Fibroblast of gingiva (primary cell): ENCODE measurements at places on chromosomes 1 and 21.

DNA sequence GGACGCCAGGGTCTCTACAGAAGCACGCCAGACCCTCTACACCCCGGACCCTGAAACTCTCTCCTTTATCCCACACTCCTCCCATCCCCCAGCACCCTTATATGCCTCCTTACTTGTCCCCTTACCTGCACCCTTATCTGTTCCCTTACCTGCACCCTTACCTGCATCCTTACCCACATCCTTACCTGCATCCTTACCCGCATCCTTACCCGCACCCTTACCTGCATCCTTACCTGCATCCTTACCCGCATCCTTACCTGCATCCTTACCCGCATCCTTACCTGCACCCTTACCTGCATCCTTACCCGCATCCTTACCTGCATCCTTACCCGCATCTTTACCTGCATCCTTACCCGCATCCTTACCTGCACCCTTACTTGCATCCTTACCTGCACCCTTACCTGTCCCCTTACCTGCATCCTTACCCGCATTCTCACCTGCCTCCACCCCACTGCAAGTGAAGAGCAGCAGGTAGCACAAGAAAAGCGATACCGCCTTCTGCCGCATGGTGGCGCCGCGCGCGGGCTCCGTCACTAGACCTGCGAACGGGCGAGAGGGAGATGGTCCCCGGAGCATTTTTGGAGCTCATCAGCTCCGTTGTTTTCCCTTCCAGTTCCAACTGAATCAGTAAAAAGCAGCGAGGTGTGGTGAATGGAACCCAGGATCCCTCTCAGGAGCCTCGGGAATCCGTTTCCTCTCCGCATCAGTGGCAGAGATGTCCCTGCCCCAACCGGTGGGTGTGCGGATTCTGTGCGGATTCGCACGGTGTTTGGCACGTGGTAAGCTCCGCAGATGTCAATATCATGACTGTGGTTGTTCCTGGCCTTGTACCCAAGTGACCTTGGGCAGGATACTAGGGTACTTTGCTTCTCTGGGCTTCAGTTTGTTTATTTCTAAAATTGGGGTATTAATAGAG lies 2.9 kb downstream of the IFI6 start:
- DNase-seq = peak; percentile 34

GRCh38 chr1:156493154-156493631 lies 7.4 kb downstream of the MEF2D start:
- no peak for DNase-seq

- DNase-seq = no peak
Observed at GRCh38 chr1:233005703-233006102, 55.3 kb downstream of the NTPCR start.

DNA sequence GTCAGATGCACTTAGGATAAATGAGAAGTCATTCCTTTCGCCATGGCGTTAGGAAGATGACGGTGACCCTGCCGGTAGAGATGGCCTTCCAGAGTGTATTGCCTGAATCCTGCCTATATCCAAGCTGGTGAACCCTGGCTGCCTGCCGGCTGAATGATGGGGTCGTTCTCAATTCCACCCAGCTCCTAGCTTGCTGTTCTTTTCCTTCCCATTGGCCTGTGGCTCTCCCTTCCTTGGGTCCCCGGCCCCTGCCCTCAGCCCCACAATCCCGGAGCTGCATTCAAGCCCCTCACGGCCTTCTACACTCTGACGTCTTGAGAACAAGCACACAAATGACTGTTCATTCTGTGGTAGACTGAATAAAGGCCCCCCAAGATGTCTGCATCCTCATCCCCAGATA lies 28.2 kb upstream of the ZBTB21 start:
- DNase-seq = no peak

DNA sequence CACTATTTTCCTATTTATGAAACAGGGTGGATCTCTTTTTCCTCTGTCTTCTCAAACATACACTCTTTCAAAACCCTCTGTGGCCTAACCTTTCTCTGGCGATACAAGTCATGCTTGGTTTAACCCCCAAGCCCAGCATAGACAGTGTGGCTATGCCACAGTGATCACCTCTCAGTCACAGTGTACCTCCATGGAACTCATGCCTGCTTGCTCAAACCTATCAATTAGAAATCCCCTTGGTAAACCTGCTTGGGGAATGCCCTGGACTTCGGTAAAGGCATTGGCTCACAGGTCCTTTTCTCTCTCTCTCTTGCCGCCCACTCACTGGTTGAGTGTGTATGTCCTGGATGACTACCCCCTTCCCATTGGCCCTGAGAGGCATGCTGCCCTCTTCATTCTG lies 147.5 kb downstream of the CYYR1 start:
- no peak for DNase-seq

GRCh38 chr1:6110326-6110725 lies 64.6 kb downstream of the KCNAB2 start:
- DNase-seq = no peak

DNA sequence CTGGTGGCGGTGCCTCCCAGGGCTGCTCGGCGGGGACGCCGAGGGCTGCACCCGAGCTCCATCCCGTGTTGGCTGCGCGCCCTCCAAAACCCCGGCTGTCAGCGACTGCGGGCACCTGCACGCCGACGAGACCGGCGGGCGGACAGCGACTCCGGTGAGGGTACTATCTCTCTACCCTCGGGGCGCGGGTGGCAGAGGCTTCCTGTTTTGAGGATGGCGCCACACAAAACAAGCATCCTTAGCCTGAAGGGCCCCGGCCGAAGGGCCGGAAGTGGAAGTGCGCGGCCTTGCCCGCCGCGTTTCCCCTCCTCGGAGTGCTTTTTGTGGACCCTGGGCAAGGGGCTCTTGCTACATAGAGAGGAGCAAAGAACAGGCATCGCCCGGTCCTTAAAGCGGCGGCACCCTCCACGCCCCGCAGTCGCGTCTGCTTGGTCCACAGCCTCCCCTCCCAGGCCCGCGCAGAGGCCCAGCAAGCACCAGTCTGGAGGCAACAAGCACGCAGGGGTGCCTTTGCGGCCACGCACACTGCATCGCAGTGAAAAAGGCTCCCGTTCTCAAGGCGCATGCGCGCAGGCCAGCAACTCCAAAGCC lies 561 bp upstream of the COQ8A start:
- no peak for DNase-seq
